ENCODE measurements at places on chromosomes 4 and X. TPM values are rescaled to one million over a fixed set of nuclear protein-coding genes. Genes with fewer than 3 reads are reported as not detected.

The BTK gene
- total RNA-seq: 6.4 TPM

The NR3C2 gene
- 15.6 TPM for total RNA-seq

- H3K4me1 ChIP-seq: peaks cover 36% of the 10 kb centered on the region
- H3K27me3 ChIP-seq: no peaks in the 10 kb centered on the region
- peaks cover 55% of the 10 kb centered on the region for H3K36me3 ChIP-seq
- H3K27ac ChIP-seq: no peak overlapping the region
Measured at GRCh38 chr4:182914357-182914756, 2.8 kb downstream of the DCTD start.

- no peak for DNase-seq
- H3K27ac ChIP-seq: peak overlapping the region; percentile 87
- H3K36me3 ChIP-seq: no peaks in the 10 kb centered on the region
- H3K4me3 ChIP-seq: peak overlapping the region; percentile 52
Measured at GRCh38 chr4:137529432-137529831, 2.9 kb downstream of the PCDH18 start.

DNA sequence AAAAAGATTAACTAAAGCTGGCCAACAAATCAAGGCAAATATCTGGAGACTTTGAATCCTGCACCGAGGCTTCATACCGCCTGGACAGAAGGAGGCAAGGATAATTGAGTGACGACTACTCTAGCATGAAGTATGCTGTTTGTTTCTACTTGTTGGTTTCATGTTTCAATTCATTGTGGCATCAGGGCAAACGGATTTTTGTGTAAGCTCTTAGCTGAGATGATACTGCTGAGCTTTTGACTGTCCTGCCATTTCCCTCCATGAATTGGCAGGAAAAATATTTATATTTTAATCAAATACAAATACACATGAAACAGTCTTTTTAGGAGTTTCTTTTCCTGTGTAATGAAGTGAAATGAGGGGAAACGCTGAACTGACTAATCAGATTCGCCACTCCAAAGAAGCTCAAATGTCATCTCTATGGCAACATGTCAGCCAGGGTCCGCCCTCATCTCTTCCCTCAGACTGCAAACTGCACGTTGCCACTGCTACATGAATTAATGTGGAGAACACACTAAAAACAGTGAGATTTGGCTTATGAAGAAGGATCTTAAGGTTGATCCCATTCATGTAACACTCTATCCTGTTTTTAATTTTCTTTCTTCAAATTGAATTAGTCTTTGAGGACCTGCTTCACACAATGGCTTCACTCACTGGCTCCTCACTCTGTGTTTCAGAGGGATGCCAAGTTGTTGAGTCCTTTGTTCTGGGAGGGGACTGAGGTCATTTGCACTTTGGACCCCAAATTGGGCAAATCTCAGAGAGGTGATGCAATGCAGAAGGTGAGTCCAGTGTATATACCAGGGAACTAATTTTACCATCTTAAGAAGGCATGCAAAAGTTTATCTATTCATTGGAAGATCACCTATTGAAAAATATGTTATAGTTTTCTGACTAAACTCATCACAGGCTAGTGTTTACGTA lies 149.6 kb upstream of the MID1 start:
- peak overlapping the region; percentile 16 for H3K27ac ChIP-seq
- no peak for DNase-seq
- H3K36me3 ChIP-seq: no peaks in the 10 kb centered on the region
- no peaks in the 10 kb centered on the region for H3K27me3 ChIP-seq
- no peaks in the 10 kb centered on the region for H3K4me1 ChIP-seq

DNA sequence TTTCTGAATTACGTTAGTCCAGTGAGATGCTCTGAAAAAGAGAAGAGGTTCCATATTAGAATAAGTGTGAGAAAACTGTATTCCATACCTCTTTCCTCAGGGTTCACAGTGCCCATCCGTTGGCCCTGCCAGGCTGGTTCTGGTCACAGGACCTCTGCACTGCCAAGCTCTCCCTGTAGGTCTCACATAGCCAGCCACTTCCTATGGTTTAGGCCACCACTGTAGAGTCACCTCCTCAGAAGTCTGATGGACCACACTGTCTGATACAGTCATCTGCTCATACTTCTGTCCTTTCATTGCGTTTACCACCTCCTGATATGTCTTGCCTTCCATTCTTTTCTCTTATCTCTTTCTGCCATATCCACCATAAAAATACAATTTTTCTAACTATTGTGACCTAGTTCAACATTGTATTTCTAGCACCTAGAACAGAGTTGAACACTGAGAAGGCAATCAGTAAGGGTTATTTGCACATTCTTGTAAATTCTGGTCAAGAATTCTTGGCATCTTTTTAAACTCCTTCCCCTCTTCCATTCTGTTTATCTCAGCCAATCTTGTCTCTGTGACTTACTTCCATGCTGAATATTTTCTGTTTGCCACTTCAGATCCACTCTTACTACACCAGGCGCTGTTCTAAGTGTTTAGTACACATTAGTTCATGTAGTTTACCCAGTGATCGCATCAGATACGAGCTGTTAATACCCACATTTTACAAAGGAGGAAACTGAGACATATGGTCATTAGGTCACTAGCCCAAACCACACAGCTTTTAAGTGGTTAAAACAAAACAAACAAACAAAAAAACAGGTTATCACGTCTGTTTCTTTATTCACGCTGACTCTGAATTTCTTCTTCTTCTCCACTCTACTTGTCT lies 125.6 kb downstream of the CBR4 start:
- peaks cover 10% of the 10 kb centered on the region for H3K36me3 ChIP-seq
- DNase-seq: no peak
- H3K27ac ChIP-seq: peak overlapping the region; percentile 22
- no peak overlapping the region for H3K4me3 ChIP-seq
- peaks cover 91% of the 10 kb centered on the region for H3K4me1 ChIP-seq

DNA sequence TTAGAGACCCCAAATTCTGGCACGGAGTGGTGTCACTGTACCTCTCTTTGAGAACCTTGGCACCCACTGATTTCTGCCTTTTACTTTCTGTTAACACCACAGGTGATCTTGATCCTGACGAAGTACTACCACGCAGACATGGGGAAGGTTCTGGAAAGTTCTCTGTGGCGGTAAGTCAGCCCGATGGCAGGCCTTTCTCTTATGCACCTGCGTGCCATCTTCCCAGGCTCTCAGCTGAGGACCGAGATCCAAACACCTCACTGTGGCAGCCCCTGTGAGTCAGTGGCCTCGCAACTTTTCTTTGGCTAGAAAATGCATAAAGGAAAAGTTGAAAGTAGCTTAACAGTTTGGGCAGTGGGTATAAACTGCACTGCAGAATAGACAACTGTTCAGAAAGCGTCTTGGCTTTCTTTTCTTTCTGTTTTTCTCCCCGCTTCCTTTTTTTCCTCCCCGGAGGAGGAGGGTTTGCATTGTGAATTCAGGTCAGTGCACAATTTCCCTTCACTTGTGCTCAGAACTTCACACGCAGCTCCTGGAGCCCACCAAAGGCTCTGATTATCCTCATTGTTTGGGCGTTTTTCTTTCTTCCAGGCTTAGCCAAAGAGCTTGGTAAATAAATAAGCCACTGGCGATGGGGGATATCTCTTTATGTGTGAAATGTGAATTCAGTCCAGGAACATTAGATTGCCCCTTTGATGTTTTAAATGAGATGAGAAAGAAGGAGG lies 38.4 kb downstream of the PSAPL1 start:
- H3K36me3 ChIP-seq: no peaks in the 10 kb centered on the region
- no peak for DNase-seq
- H3K27ac ChIP-seq: no peak overlapping the region
- H3K4me1 ChIP-seq: peaks cover 18% of the 10 kb centered on the region
